ENCODE measurements at places on chromosomes 12 and 14. TPM values are rescaled to one million over a fixed set of nuclear protein-coding genes. Genes with fewer than 3 reads are reported as not detected.

Gene NIN
- total RNA-seq: 67.9 TPM

Gene CTSG
- not detected for total RNA-seq

DNA sequence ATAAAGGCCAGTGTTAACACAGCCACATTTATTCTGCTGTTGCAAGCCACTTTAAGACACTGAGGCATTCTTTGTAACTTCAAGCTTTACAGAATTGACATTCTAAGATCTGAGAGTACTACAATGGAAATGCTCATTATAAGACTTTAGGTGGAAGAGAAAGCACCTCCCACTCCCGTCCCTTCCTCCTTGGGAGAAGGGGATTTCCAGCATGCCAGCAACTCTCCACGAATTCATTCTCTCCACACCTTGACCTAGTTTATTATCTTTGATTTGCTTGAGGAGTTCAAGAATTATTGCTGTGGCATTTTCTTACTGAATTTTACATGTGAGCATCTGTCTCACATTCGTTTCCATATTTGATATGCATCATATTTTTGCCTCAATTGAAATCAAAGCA is 644.4 kb upstream of the MIS18BP1 start:
- H3K27ac ChIP-seq: no peak overlapping the region
- H3K27me3 ChIP-seq: no peaks in the 10 kb centered on the region
- no peaks in the 10 kb centered on the region for H3K4me1 ChIP-seq
- H3K4me3 ChIP-seq: no peak overlapping the region
- H3K36me3 ChIP-seq: no peaks in the 10 kb centered on the region
- DNase-seq: no peak

- H3K4me3 ChIP-seq: no peak overlapping the region
- H3K4me1 ChIP-seq: no peaks in the 10 kb centered on the region
- no peak for DNase-seq
- H3K27ac ChIP-seq: no peak overlapping the region
Measured at GRCh38 chr14:46091819-46092218, 559.8 kb downstream of the RPL10L start.
